ENCODE measurements at places on chromosomes 16 and 17. TPM values are rescaled to one million over a fixed set of nuclear protein-coding genes. Genes with fewer than 3 reads are reported as not detected.

GRCh38 chr17:48439875-48440505, 10.0 kb upstream of the SKAP1 start:
- DNase-seq, result no peak

GRCh38 chr17:15381707-15382106, 40.3 kb upstream of the TEKT3 start:
- no peak for DNase-seq

DNA sequence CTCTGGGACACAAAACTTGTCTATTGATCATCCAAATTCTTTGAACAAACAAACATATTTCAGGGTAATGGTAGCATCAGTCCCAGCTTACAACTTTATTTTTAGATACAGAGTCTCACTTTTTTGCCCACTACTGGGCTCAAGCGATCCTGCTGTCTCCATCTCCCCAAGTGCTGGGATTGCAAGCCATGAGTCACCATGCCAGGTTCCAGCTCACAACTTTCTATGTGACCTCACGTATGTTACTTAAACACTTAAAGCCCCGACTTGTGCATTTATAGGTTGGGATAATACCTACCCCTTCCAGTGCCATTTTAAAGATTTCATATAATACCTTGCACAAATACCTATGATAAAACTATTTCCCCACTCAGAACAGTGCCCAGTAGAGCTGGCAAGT, 42.0 kb upstream of the KSR1 start:
- peak; percentile 21 for DNase-seq

DNA sequence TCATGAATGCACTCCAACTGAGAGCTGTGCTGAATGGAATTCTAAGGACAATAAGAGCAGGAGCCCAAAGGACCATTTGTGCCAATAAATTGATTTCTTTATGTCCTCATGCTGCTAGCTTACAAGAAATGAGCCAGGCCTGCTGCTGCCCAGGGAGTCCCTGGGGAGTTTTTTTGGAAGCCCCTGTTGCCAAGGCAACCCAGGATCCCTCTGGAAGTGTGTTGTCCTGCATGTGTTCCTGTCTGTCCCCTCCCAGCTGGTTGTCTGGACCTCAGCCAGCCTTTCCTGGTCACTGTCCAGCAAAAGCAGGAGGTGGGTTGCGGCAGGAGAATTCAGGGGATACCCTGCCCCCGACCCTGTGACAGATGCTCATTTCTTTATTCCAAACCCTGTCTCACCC, 51.0 kb upstream of the GPRC5B start:
- no peak for DNase-seq

DNA sequence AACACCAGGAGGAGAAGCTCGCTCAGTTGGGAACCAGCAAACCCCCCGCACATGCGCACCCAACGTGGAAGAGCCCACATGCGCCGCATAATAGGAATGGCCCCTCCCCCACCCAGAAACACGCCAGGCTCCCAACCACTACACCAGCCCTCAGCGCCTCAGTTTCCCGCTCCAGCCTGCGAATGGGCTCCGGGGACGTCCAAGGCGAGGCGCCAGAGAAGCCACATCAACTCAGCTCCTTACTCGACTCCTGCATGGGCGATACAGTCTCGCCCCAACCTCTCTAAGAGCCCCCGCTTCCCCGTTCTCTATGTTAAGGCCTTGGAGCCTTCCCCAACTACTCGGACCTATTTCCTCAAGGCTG, 504 bp downstream of the SRSF1 start:
- DNase-seq, result peak; percentile 69

The MYL11 gene
- not detected for total RNA-seq

Data from A172 (cell line).